ENCODE measurements at places on chromosomes 11 and 22.

GRCh38 chr22:46386312-46386711 is 50.8 kb downstream of the TRMU start:
- no peak for DNase-seq

- DNase-seq = no peak
Observed at GRCh38 chr11:37657645-37658044, 1059.6 kb upstream of the RAG2 start.

GRCh38 chr11:6402561-6402981 is 12.3 kb downstream of the SMPD1 start:
- no peak for DNase-seq

DNA sequence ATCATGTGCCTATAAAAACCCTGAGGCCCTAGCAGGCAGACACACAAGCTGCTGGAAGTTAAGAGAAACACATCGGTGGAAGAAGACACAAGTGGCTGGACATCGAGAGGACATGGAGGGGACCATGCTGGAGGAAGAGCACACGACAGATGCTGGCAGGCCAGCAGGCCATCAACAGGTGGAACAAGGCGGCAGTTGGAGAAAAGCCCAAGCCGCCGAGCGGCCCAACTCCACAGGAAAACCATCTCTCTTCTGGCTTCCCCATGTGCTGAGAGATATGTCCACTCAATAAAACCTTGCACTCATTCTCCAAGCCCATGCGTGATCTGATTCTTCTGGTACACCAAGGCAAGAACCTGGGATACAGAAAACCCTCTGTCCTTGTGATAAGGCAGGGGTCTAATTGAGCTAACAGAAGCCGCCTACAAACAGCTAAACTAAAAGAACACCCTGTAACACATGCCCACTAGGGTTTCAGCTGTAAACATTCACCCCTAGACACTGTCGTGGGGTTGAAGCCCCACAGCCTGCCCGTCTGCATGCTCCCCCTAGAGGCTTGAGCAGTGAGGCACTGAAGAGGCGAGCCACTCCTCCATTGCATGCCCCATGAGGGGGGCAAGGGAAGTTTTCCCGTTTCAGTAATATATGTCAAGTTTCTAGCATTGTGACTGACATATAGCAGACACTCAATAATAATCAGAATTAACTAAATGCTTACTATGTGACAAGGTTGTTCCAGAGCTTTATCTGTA is 39.0 kb upstream of the MMP20 start:
- DNase-seq = no peak

DNA sequence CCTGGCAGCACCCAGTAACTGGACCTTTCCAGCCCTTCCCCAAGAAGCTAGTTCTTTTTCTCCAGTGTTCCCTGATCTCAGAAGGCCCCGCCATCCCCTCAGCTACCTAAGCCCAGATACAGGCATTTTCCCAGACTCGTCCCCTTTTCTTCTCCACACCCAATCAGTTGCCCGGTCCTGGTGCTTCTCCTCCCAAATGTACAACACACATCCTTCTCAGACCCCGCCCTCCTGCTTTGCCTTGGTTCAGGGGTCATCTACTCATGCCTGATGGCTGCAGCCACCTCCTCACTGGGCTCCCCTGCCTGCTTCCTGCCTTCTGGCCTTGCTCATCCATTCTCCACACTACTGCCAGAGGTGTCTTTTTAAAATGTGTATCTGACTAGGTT is 6.5 kb downstream of the TKFC start:
- no peak for DNase-seq

GRCh38 chr11:70736461-70736860 is 338.1 kb downstream of the CTTN start:
- DNase-seq = no peak

GRCh38 chr11:70319396-70320076 is 49.0 kb downstream of the PPFIA1 start:
- DNase-seq = no peak

DNA sequence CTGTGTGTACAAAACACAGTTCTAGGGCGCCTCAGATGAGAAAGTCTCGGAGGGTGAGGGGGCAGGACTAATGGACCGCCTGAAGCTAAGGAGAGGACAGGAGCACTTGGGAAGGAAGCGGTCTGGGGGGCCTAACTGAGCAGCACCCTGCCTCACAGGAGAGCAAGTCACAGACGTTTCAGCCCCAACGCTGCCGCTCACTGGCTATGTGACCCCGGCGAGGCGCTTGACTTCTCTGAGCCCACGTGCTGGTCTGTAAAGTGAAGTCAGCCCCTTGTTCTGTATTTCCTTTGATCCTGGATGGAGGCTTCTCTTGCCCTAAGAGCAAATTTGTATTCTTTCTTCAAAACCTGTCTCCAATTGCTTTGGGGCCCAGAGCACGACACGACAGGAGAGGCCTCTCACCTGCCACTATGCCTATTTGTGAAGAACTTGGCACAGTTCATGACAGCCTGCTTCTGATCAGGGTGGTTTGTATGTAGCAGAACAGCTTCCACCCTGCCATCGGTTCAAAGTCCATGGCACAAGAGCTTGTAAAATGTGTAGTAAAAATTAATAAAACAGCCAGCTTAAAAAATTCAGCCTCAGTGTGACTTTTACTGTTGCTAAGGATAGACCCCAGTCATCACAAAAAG is 59.1 kb downstream of the WNT11 start:
- no peak for DNase-seq

DNA sequence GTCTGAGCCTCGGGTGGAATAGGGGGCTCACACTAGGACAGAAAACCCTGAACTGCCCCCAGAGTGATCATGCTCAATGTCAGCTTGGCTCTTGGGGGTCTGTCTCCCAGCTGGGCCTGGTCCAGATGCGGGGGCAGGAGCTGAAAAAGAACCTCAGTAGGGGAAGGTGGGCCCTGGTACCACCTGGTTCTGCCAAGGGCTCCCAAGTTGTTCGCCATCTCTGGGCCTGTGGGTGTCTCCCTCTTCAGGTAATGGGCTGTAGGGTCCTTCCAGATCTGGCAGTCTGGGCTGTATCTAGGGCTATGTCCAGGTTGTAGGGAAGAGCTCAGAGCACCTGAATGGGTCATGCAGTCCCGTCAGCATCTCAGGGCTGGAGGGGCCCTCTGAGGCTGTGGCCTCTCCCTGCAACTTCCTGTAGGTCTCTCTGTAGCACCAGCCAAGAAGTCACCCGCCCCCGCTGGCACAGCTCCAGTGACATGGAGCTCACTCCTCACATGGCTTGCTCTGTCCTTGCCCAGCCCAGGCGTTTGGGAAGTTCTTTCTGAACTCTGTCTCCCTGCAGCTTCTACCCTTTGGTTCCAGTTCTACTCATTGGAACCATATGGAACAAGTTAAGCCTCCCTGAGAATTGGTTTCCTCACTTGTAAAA is 33.0 kb upstream of the SOX10 start:
- no peak for DNase-seq

GRCh38 chr11:61429346-61429690 is 457 bp downstream of the CPSF7 start:
- no peak for DNase-seq

Measured in AG09309 (cell line).